ENCODE measurements at places on chromosomes 2 and 18.

GRCh38 chr2:173972636-173973035 is 7.5 kb upstream of the SP3 start:
- no peak for DNase-seq

GRCh38 chr2:231199219-231199618 is 788 bp downstream of the ARMC9 start:
- peak; percentile 18 for DNase-seq

GRCh38 chr2:205937211-205937610 is 148.8 kb downstream of the INO80D start:
- DNase-seq: no peak

GRCh38 chr2:239035997-239036731 is 188.3 kb downstream of the TWIST2 start:
- no peak for DNase-seq

DNA sequence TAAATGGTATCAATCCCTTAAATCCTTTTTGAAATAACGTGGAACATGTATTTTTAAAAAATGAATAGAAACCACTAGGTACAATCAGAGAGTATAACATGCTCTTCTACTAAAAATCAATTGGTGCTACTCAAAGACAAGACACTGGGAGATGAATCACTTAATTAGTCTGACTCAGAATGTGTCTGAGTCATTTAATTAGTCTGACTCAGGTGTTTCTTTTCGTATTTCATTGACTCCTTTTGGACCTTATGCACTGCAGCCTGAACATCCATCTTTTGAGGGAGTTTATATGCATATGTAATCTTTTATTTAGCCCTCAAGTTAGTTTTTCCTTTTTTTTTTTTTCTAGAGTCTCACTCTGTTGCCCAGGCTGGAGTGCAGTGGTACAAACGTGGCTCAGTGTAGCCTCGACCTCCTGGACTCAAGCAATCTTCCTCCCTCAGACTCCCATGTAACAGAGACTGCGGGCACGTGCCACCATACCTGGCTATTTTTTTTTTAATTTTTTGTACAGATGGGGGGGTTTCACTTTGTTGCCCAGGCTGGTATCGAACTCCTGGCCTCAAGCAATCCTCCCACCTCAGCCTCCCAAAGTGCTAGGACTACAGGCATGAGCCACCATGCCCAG is 26.5 kb downstream of the PPP4R3B start:
- no peak for DNase-seq

DNA sequence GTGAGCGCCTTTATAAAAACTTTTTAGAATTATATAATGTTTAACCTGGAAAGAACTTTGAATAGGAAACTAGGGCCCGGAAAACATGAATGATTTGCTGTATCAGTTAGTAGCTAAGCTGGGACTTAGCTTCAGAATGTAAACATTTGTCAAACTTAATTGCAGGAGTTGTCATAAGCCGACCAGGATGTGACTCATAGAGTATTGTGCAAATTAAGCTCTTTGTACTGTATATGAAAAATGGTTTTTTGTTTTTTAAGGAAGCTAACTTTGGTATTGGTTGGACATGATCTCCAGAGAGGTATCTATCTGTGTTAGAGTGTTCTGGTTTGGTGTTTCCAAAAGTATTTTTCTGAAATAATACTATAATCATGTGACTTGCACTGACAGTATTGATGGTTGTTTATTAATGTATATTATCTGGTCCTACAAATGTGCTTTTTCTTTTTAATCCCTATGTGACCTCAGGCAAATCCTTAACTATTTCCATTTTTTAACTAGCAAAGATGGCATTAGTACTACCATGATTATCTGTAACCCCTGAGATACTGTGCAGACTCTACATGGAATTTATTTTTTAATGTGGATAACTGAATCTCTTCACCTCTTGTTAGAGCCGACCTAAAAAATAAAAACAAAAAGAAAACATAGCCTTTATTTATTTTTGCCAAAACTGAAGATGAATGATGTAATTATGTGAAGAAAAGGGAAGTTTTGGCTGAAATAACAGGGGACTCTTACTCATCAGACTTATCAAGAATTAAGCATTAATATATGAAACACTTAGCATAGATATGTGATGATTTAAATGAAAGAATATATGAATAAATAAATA is 11.7 kb downstream of the YIPF4 start:
- DNase-seq: peak; percentile 55

GRCh38 chr2:241904011-241904718 is 34.6 kb downstream of the RTP5 start:
- DNase-seq: no peak

GRCh38 chr2:229408356-229408755 is 137.3 kb upstream of the PID1 start:
- DNase-seq: peak; percentile 92

DNA sequence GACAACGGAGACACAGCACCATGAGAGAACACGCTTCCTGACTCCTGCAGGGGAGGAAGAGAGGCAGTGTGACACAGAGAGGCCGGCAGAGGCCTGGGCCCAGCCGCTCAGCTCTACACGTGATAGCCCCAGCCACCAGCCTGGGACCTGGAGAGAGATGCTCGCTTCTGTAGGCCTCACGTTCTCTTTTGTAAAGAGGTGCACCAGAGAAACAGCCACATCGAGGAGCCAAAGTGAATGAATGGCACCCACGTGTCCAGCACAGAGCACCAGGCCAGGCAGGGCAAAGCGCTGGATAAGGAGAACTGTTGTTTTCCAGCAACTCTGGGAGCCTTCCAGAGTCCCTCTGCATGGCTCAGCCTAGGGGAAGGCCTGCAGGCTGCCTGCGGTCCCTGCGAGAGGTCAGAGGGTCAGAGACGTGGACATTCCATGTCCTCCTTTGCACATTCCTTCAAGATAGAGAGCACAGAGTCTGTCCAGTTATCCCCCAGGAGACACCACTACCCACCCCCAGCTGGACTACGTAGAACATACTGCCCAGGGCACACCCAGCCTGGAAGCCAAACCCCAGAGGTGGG is 14.2 kb downstream of the LIMS2 start:
- no peak for DNase-seq

DNA sequence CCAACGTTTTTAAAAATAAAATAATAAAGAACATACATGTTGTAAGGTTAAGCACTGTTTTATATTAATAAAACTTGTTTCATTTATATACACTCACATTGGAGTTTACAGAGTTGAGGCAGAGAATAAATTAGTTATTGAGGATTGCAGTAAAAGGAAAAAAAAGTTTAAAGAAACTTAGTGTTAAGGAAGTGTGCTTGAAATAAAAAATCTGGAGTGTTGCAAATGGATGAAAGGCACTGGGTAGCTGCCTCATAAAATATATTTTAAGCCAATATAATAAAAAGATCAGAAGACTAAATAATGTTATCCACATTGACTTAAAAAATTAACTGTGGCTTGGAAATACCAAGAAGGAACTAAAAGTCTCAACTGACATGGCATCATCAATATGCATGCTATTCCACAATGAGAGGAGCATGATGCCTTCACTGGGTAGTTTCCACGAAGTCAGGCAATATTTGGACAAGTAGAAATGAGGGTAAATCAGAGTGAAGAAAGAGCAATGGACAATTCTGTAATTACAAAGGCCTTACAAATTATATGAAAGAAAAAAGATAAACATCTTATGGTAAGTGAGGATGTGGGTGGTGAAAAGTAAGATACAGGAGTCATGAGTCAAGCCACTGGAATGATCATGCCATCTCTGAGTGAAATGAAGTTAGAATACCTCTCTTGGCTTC is 2.5 kb downstream of the GALNT3 start:
- DNase-seq: no peak

- no peak for DNase-seq
Observed at GRCh38 chr2:209547726-209548125, 123.9 kb downstream of the MAP2 start.

GRCh38 chr2:117074756-117075155 is 739.7 kb upstream of the DDX18 start:
- DNase-seq: no peak

- no peak for DNase-seq
Observed at GRCh38 chr18:48992133-48992532, 41.4 kb upstream of the SMAD7 start.

- DNase-seq: no peak
Observed at GRCh38 chr2:106117347-106117746, 76.8 kb downstream of the UXS1 start.

GRCh38 chr2:105896765-105897163 is 152.1 kb downstream of the NCK2 start:
- no peak for DNase-seq

DNA sequence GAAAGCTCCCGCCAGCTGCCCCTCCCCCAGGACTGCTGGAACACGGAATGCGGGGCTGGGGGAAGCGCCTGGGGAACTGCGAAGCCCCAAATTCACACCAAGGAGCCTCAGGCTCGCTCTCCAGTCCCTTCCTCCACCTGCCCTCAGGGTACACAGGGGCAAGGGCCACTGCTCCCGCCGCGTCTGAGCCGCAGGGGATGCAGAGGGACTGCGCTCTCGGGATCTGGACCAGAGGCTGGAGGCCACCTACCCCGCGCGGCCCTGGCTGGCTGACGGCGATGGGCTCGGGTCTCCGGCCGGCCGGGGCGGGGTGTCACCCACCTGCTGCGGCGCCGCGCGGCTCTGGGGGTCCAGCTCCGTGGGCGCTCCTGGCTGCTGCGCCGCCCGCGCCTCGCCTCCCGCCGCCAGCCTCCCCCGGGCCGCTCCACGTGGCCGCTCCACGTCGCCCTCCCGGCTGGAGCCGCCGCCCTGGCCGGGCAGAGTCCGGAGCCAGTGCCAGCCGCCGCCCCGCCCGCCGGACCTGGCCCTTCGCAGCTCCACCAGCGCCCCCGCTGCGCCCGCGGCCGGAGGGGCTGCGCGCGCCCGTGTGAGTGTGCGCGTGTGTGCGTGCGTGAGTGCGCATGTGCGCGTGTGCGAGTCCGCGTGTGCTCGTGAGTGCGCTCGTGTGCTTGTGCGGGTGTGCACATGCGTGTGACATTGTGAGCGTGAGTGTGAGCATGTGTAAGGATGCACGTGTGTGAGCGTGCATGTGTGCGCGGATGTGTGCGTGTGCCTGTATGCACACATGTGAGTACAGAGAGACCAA is at the start of gene CGREF1:
Gene CGREF1, minus strand, starts transcription at position 604 of the 805 bp plus-strand sequence. CDS start 14,762 bp downstream, outside the sequence.
- no peak for DNase-seq

- DNase-seq: no peak
Observed at GRCh38 chr2:240605867-240606743, 19.2 kb upstream of the GPR35 start.

DNA sequence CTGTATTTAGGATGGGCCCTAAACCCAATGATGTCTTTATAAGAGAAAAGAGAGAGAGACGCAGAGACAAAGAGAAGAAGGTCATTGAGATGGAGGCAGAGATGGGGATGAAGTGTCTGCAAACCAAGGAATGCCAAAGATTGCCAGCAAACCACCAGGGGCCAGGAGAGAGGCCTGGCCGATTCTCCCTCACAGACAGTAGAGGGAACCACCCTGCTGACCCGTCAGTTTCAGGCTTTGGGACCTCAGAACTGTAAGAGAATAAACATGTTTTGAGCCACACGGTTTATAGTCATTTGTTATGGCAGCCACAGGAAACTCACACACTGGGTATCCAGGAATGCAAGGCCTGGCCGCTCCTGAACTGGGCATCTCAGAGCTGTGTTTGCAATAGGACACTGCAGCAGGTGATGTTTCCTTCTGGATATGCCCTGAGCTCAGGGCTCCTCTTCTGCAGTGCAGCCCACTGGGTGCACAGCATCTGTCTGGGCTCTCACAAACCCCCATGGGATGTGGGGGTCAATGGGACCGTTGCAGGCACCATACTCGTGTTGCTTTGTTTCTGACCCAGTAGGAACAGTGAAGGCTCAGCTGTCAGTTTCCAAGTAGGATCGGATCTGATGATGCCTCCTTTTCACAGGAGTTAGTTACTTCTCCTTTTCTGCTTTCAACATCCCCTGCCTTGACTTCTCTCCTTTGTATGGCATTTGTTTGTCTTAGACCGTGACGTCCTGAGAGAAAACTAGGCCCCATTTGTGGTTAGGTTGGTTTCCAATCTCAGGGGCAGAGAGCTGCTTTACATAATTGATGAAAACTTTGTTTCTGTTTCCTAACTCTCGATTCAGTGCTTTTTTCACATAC is 20.8 kb downstream of the PTPN18 start:
- DNase-seq: no peak

DNA sequence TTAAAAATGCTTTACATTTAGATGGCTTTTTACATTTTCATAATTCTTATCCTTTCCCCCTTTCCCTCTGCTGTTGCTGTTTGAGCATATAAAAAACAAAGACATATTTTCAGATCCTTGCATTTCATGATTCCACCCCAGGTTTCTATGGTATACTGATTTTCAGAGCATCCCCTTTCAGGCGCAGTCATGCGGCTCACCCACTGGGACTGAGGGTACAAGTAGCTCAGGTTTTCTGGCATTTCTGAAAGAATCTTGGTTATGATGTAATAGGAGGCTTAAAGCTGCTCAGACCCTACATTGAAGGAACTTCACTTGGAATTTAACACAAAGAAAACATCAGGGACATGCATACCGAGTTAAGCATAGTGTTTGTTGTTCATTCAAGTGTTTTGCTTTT is 310.8 kb downstream of the ETAA1 start:
- DNase-seq: no peak

DNA sequence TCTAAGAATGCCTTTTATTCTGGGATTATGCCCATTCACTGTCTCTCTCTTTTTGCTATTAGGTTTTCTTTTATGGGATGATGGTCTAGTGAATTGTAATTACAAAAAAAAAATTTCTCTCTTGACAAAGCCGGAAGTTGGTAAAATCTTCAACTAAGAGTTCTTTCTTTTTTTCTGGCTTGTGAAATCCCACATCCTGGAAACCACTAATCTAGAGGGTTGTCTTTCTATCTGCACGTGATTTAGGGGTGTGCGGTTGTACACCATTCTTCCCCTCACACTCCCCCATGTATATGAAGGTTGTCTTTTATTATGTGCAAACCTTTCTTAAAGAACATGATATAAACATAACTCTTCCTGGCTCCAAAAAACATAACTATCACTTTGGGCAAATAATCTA is 52.0 kb downstream of the GATA6 start:
- no peak for DNase-seq

Measured in fibroblast of the conjunctiva (primary cell).